Suppressor macrophage treated with lipopolysaccharide for 1 hour (primary cell): ENCODE measurements at places on chromosomes 5 and 9.
A peak's percentile ranks its signal among the peaks of the same experiment; 100 is the strongest.

DNA sequence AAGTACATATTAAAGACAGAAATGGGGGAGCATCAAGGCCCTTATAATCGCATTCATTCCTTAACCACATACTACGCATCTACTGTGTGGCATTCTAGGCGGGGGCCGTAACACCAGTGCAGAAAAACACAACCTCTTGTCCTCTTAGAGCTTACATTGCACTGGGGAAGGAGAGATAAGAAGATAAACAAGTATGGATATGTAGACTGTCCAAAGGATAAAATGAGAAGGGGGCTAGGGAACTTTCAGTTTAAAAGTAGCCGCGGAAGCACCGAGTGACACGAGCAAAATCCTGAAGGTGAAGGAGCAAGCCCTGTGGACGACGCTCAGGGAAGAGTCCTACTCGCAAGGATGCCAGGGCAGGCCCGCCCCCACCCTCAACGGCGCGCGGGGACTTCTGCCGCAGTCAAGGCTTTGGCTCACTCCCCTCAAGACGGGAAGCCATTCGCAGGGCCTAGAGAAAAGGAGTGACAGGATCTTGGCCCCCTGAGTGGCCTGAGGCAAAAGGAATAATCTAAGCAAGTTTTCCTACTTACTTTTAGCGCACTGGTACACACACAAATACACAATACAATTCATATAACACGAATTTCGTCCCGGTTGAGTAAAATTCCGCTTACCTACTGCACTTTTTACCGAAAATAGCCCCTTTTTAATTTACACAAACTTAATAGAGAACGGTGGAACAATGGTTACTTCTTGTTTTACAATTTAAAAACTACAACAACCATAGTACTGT is 1.3 kb upstream of the NIPBL start:
- peak; percentile 74 for DNase-seq

GRCh38 chr5:65886387-65886786 is 40.0 kb upstream of the ERBIN start:
- DNase-seq = no peak

GRCh38 chr5:50724262-50724661 is 57.8 kb downstream of the PARP8 start:
- peak; percentile 49 for DNase-seq

DNA sequence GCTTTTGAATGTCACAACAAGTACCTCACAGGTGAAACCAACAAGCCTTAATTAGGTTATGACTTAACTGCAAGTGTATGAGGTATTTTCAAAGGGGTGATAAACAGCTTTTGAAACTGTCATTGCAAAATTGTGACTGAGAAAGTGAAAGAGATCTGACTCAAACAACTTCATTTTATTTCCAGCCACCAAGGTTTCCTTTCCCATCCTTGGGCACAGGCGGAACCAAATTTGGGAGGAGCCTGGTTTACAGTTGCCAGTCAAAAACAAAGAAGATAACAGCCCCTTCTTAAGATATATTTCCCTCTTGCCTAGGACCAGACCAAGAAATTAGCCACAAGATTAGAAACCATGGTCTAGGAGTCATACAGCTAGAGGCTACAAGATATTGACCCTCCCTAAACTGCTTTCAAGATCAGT is 417.1 kb downstream of the CSNK1G3 start:
- DNase-seq = no peak

GRCh38 chr9:90851444-90851843 is 49.8 kb downstream of the SYK start:
- no peak for DNase-seq

- no peak for DNase-seq
Measured at GRCh38 chr5:91119217-91119616, 263.9 kb downstream of the ARRDC3 start.

DNA sequence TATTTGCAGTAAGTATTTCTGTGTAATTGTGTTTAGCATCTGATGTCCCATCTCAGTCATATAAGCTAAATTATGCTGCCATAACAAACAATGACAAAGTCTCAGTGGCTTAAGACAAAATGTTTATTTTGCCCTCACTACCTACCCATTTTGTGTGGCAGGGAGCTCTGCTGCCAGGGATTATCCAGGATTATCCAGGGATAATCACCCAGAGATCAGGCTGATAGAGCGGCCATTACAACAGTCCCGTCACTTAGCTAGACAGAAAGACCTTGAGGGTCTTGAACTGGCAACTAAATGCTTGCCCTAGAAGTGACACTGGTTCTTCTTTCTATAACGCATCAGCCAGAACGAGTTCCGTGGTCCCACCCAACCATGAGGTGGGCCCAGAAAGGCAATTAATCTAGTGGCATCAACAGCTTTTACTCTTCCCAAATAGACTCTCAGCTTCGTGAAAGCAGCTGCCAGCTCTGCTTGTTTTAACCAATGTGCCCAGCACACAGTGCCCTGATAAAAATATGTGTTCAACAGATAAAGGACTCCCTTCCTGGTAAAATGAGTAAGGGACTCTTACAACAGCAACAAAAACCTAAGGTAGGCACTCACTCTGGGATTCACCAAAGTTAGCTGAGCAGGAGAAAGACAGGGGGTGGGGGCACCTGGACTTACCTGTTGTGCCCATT is 22.8 kb downstream of the CCDC69 start:
- DNase-seq = no peak

DNA sequence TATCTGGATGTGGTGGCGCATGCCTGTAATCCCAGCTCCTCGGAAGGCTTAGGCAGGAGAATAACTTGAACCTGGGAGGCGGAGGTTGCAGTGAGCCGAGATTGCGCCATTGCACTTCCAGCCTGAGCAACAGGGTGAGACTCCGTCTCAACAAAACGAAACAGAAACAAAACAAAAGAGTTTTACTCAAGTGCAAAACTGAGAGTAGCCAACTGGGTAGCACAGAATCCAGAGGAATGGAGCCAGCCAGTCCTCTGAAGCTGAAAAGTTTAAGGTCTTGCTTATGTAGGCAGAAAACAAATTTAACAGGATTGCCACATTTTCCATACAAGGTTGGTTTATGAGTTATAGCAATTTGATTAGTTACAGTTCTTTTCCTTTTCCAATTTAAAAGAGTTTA is 32.0 kb downstream of the SPIN1 start:
- DNase-seq = no peak

- no peak for DNase-seq
Measured at GRCh38 chr9:130179331-130179907, 7.2 kb downstream of the NCS1 start.

DNA sequence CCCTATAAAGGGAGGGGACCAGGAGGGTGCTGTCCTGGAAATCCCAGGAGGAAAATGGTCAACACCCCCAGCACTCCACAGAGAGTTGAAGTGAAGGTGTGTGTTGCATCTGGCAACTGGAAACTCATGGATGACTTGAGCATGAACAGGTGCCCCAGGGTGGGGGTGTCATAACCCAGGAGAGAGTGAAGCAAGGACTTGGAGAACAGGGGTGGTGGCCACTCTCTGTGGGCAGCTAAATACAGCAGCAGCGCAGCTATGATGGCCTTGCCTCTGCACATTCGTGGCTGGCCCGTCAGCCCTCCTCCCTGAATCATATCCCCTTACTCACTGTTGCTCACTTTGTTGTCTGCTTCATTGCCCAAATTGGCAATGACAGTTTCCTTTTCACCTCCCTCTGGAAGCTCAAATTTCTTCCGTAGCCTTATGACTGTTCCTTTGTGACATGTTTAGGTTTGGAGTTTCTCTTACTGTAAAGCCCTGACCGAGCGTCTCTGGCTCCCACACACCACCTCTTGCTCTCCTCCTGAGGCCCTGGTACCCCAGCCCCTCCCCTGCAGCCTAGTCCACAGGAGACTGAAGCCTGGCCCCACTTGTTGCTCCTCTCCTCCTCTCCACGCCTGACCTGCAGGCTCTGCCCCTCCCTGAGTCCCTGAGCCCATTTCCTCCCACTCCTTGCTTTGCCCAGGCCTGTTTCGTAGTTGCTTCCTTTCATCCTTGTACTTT is 185.8 kb downstream of the CD180 start:
- DNase-seq = peak; percentile 41

GRCh38 chr9:1490341-1491232 is 440.4 kb downstream of the DMRT2 start:
- DNase-seq = no peak

- DNase-seq = peak; percentile 54
Measured at GRCh38 chr5:88770276-88771257, 112.4 kb downstream of the MEF2C start.

- DNase-seq = peak; percentile 10
Measured at GRCh38 chr9:133368249-133368881, 7.5 kb downstream of the SURF4 start.

- no peak for DNase-seq
Measured at GRCh38 chr5:76274571-76274970, 128.5 kb upstream of the IQGAP2 start.

- no peak for DNase-seq
Measured at GRCh38 chr9:79201636-79202035, 370.1 kb upstream of the TLE4 start.

- no peak for DNase-seq
Measured at GRCh38 chr9:6945816-6946215, 188.0 kb downstream of the KDM4C start.

- DNase-seq = no peak
Measured at GRCh38 chr5:52269401-52269800, 518.3 kb upstream of the ITGA1 start.

GRCh38 chr9:72794946-72795345 is 157.9 kb downstream of the ALDH1A1 start:
- no peak for DNase-seq

DNA sequence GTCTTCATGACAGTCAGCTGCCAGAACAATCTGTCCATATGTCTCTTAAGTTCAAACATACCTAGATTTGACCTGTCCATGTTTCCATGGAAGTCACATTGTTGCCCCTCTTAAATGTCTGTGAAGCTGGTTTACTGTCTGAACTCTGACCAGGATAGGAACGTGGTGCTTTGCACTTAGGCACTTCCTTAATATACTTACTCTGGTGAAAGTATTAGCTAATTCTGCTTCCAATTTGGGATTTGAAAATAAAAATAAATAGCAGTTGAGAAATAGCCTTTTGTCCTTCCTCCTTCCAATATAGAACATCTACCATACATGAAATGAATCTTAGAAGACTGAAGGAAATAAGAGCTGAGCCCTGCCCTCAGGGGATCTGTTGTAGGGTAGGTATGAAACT is 524.5 kb upstream of the CLINT1 start:
- no peak for DNase-seq

DNA sequence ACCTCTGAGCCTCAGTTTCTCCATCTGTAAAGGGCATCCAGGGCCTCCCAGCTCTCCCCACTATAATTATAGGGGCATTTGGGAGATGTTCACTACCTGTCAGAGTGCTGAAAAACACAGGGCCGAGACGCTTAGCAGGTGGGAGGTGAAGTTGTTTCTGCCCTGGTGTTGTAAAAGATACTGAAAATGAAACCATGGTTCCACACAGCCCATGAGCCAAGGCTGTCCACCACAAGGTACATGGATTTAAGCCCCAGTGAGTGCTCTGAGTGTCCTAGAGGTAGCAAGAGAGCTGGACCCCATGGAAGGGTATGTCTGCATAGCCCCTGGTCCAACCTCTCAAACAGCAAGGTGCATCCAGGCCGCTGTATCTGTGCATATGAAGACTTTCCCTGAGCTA is 137.5 kb downstream of the C5orf15 start:
- DNase-seq = no peak

GRCh38 chr9:16676519-16676918 is 194.0 kb downstream of the BNC2 start:
- DNase-seq = no peak

DNA sequence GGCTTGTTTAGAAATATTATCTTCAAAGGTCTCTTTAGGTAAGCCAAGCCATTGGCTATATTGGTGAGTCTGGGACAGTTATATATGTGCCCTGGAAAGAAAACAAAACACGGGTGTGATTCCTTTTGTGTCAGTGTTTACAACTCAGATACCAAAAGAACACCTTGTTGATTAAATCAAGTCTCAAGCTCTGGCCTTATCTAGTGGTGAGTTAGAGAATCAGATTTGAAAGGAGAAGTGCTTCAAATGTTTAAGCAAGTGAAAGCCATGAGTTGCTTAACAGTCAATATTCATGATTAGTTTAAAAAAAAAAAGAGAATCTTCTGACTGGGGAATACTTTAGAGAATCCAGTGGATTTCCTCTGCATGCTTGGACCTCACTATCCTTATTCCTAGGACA is 68.3 kb downstream of the IQGAP2 start:
- DNase-seq = no peak

- no peak for DNase-seq
Measured at GRCh38 chr5:93422652-93423280, 158.3 kb downstream of the NR2F1-AS1 start.
